ENCODE measurements at places on chromosomes 11 and 22.

- DNase-seq: no peak
Measured at GRCh38 chr11:121536126-121536525, 83.4 kb upstream of the SORL1-AS1 start.

DNA sequence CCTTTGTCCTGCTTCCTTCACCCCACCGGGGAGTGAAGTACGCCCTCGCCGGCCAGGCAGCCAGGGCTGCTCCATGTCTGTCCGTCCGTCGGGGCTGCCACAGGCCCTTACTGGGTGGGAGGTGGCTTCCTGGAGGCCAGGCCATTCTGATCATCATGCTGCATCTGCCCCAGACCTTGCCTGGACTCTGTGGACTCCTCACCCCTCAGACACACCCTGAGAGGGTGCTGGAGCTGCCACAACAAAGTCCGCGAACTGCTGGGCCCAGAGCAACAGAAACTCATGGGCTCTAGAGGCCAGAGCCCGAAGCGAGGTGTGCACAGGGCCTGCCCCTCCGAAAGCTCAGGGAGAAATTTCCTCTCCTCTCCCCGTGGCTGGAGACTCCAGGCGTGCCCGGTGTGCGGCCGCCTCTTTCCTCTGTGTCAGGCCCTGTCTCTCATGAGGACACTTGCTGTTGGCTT is 124.2 kb downstream of the KCNQ1OT1 start:
- DNase-seq: peak; percentile 46

DNA sequence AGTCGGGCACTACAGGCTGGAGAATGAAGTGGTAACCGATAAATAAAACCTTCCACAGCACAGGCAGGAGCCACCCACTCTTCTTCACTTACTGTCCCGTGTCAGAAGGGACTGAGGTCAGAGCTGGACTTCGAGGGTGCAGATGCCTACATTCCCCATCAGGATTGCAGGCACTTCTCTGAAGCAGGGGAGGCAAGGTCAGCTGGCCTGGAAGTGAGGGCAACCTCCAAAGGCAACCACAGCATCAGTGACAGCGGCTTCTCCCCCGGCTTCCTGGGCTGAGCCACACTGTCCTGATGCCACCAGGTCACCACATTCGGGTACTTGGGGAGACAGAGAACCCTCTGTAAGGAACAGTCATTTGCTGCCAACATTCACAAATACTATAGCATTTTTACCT is 22.7 kb downstream of the TCIRG1 start:
- DNase-seq: peak; percentile 40

DNA sequence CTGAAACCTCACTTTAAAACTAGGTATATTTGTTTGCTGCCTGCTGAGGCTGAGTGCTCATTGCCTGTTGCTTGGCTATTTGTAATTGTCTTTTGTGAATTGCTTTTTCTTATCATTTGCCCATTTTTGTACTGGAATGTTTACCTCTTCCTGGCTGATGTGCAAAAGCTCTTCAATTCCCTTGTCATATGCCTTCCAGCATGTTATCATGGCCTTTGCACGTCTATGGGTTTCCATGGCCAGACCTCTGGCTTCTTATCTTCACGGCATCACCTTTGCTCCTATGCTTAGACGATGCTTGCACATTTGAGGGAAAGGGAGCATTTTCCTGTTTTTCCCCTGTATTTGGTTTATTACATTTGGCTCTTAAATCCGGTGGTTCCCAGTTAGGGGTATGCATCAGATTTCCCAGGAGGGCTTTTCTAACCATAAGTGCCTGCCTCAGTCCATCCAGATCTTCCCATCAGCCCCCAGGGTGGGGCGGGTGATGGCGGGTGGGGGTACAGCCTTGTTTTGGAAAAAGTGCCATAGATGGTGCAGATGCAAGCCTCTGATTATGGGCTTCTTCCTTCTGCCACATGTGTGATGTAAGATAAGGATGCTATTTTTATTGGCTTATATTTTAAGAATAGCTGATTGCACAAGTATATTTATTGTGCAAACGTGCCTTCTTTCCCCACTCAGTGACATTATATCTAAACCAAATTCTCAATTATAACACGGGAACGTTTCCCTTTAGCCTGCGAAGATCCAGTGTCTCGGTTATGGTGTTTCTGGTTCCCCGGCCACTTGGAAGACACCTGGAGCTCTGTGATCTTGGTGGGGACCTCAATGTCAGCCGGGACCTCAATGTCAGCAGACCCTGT is 70.6 kb upstream of the SEPTIN5 start:
- DNase-seq: peak; percentile 29

DNA sequence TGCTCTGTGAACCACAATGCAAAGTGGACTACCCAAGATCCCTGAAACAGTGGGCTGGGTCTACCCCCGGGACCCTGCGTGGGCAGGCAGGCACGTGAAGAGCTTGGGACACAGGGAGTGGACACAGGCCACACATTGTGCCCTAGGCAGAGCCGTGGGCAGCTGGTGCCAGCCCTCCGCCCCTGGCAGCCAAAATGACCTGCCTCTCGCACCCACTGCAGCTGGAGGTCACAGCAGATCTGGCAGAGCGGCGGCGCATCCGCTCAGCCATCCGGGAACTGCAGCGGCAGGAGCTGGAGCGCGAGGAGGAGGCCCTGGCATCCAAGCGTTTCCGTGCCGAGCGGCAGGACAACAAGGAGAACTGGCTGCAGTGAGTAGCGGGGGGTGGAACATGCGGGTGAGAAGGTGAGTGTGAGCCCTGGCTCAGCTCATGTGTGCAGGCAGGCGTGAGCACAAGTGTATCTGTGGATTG is 6.7 kb downstream of the SMTN start:
- DNase-seq: no peak

GRCh38 chr22:49326558-49326957 is 501.1 kb downstream of the BRD1 start:
- DNase-seq: peak; percentile 35

DNA sequence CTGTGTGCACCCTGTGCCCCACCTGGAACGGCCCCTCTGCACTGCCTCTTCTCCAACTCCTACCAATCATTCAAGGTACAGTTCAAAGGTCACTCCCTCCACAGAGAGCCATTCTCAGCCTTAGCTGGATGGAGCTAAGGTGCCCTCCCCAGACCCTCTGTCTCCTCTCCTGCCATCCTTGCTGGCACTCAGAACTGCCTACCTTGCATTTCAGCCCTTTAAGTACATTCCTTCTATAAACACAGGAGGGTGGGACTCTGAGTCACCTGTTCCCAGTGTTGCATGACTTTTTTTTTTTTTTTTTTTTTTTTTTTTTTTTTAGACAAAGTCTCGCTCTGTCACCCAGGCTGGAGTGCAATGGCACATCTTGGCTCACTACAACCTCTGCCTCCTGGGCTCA is 8.6 kb downstream of the TTLL1 start:
- DNase-seq: no peak

DNA sequence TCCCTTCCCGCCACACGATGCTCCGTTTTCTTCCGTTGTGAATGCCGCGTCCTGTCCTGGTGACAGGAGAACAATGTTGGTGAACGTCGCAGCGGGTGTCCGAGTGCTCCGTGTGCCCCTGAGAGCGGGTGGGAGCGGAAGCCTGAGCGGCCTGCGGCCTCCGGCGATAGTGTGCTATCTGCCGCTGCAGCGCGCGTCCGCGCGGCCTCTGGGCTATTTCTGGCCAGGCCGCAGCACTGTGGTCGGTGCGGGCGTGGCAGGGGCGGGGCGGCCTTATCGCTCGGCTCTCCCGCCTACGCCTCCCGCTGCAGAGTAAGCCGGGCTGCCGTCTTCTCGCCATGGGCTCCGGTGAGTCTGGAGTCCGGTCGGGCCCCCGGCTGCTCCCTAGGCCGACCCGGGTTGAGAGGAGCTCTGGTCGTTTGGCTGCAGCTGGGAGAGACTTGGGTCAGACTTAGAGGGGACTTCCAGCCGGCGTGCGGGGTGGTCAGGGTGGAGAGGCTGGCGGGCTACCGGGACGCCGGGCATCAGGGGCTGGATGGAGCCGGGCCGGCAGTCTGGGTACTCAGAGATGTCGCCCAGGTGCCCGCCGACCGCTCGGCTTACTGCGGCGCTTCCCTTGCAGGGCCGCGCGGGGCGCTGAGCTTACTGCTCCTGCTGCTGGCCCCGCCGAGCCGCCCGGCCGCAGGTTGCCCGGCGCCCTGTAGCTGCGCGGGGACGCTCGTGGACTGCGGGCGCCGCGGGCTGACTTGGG is at the start of gene GP1BB:
Gene GP1BB (plus strand): TSS at position 308 of the 751 bp plus-strand sequence. CDS start 31 bp downstream, at position 339.
- no peak for DNase-seq

DNA sequence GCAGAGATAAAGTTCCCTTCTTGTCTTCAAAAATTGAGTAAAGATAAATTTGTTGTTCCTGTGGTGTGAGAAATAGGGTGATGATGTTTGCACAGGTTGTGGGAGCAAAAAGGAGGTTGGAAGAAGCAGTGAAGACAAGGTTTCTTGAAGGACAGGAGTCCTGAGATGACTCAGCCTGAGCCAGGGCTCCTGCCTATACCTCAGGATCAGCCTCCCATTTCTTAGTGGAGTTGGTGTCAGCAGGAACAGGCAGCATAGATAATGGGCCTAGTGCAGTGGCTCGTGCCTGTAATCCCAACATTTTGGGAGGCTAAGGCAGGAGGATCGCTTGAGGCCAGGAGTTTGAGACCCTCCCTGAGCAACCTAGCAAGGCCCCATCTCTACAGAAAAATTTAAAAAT is 28.7 kb downstream of the EIF4G2 start:
- DNase-seq: no peak

All from posterior vena cava (tissue), 2 donors.